ENCODE measurements at places on chromosomes 1 and 21. TPM values are rescaled to one million over a fixed set of nuclear protein-coding genes. Genes with fewer than 3 reads are reported as not detected.

The VSIG8 gene
- total RNA-seq: not detected

The CAPZB gene
- total RNA-seq: 203 TPM

DNA sequence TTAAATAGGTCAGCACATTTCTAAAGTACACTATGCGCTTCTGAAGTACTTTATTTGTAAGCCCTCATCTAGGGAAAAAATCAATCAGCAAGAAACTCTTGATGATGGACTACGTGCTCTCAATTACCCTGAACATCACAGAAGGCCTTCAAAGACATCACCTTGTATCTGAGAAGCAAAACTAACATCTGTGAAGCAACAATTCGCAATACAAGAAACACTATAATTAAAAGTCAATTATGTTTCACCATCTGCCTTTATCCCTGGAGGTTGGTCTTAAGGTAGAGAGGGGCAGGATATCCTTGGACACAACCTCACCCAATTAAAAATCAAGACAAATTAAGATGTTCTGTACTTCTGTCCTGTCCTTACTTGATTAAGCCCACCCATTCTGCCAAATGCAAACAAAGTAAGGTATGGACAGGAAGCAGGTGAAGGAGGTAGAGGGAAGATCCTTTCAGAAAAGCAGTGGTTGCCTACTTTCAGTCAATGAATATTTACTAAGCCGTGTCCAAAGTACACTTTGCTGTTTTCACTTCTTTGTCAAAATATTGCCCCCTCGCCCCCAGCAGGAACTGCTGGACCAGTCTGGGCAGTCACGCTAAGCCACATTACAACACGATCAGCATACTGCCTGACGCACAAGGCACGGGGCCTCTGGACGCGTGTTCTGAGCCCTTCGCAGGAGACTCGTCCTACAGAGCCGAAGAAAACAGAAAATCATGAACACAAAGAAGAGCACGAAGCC is 887 bp downstream of the SLC19A2 start:
- peaks cover 23% of the 10 kb centered on the region for H3K4me1 ChIP-seq
- H3K36me3 ChIP-seq: no peaks in the 10 kb centered on the region
- H3K27me3 ChIP-seq: no peaks in the 10 kb centered on the region
- no peak for DNase-seq
- peak overlapping the region; percentile 58 for H3K27ac ChIP-seq

DNA sequence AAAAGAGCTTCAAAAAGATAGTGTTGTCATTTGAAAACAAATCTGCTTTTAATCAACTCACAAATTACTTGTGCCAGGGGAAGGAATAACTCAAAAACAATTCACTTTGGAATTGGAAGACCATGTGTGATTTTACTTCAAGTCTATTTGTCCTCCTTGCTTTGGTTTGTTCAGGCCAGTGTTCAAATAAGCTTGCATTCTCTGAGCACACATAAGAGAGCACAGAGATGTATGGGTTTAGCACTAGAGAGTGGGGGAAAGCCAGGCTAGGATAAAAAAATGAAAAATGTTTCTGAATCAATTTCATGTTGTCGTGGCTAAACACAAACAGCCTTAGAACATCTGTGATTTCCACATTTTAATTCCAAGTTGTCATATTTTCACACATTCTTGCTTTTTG is 325.7 kb upstream of the LYPLAL1 start:
- H3K27ac ChIP-seq: no peak overlapping the region
- no peaks in the 10 kb centered on the region for H3K4me1 ChIP-seq
- H3K27me3 ChIP-seq: no peaks in the 10 kb centered on the region

Measured in HCT116 (cell line).